ENCODE measurements at places on chromosomes 1 and 21. TPM values are rescaled to one million over a fixed set of nuclear protein-coding genes. Genes with fewer than 3 reads are reported as not detected.

The IRF6 gene
- 0.05 TPM for polyA plus RNA-seq

The SLC44A3 gene
- not detected for polyA plus RNA-seq

The FNDC5 gene
- 0.29 TPM for polyA plus RNA-seq

The GBP4 gene
- polyA plus RNA-seq: 3.0 TPM

The TEDDM1 gene
- polyA plus RNA-seq: not detected

The ADAMTS1 gene
- 0.10 TPM for polyA plus RNA-seq

The SPRR1A gene
- not detected for polyA plus RNA-seq

The ACOT11 gene
- polyA plus RNA-seq: 0.31 TPM

The KCNK1 gene
- 15.1 TPM for polyA plus RNA-seq

The VANGL2 gene
- polyA plus RNA-seq: 0.16 TPM

The MEF2D gene
- 19.7 TPM for polyA plus RNA-seq

Measured in GM12878 (cell line).